Foreskin keratinocyte (primary cell): ENCODE measurements at places on chromosomes 5 and 9. TPM values are rescaled to one million over a fixed set of nuclear protein-coding genes. Genes with fewer than 3 reads are reported as not detected.

TRMO gene
- 10.3 and 11.4 TPM in 2 replicates for total RNA-seq

PCDHGA7 gene
- total RNA-seq = under 0.01 and 0.17 TPM in 2 replicates

DIPK1B gene
- total RNA-seq = 0.07 and 0.21 TPM in 2 replicates

NMUR2 gene
- total RNA-seq = not detected in 2 replicates

SNX24 gene
- 23.5 and 29.9 TPM in 2 replicates for total RNA-seq

SPATA31E1 gene
- total RNA-seq = not detected in 2 replicates

SURF2 gene
- 36.1 and 47.2 TPM in 2 replicates for total RNA-seq

LRRC19 gene
- total RNA-seq = not detected in 2 replicates

SUSD3 gene
- 0.11 and 0.44 TPM in 2 replicates for total RNA-seq

LHFPL2 gene
- total RNA-seq = 18.9 and 22.5 TPM in 2 replicates

IFNK gene
- total RNA-seq = 55.8 and 72.0 TPM in 2 replicates

ENTREP1 gene
- total RNA-seq = 0.25 and 0.37 TPM in 2 replicates

LECT2 gene
- total RNA-seq = not detected in 2 replicates

MLANA gene
- not detected in 2 replicates for total RNA-seq

INSL6 gene
- not detected in 2 replicates for total RNA-seq

PAPPA gene
- 0.25 and 0.44 TPM in 2 replicates for total RNA-seq

C9orf152 gene
- total RNA-seq = not detected in 2 replicates

C5orf22 gene
- total RNA-seq = 19.2 and 21.3 TPM in 2 replicates

KCNIP1 gene
- not detected in 2 replicates for total RNA-seq

C5orf46 gene
- total RNA-seq = 0.65 TPM in 1 of 2 replicates, not detected in the other

FCN2 gene
- total RNA-seq = not detected in 2 replicates

ZNG1A gene
- total RNA-seq = 35.8 and 45.0 TPM in 2 replicates

BDP1 gene
- total RNA-seq = 18.4 and 21.7 TPM in 2 replicates

SLCO6A1 gene
- not detected in 2 replicates for total RNA-seq

ANKRD34B gene
- not detected in 2 replicates for total RNA-seq

C5orf24 gene
- 23.8 and 24.1 TPM in 2 replicates for total RNA-seq

PCDHGA11 gene
- 1.7 and 2.7 TPM in 2 replicates for total RNA-seq

CYSRT1 gene
- total RNA-seq = 0.92 and 1.2 TPM in 2 replicates

LHX2 gene
- total RNA-seq = not detected in 2 replicates

DIRAS2 gene
- not detected in 2 replicates for total RNA-seq

CLK4 gene
- total RNA-seq = 8.3 and 9.5 TPM in 2 replicates

IL3 gene
- not detected in 2 replicates for total RNA-seq

WDR38 gene
- not detected in 2 replicates for total RNA-seq

IL5 gene
- not detected in 2 replicates for total RNA-seq

SARDH gene
- not detected in 2 replicates for total RNA-seq

CRB2 gene
- not detected in 2 replicates for total RNA-seq

NIPSNAP3A gene
- 16.5 and 24.7 TPM in 2 replicates for total RNA-seq
